Choroid plexus epithelial cell (primary cell): ENCODE measurements at places on chromosomes 13 and 19.

- DNase-seq: no peak
Measured at GRCh38 chr13:104404325-104404724, 1338.1 kb upstream of the SLC10A2 start.

DNA sequence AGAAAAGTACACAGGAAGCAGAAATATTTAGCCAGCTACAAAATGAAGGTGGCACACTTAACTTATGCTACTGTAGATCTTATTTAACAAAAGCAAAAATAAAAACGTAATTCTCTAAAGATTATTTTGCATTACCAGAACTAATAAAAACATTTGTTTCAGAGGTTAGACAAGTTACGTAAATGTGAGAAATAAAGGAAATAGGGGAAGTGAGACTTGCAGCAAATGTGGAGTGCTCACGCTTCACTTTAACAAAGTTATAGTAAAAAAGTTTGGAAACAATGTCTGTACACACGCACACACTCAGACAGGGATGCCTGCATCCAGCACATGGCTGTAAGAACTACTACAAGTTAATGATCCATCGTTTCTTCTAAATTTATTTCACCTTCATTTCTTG, 83.7 kb downstream of the NALCN start:
- DNase-seq: no peak

GRCh38 chr13:52950436-52950956, 78.1 kb upstream of the OLFM4 start:
- DNase-seq: no peak

GRCh38 chr13:32802159-32802558, 214.1 kb upstream of the KL start:
- DNase-seq: peak; percentile 15

GRCh38 chr19:17216058-17216670, 1.0 kb downstream of the USE1 start:
- DNase-seq: no peak

GRCh38 chr13:99991013-99991827, 9.6 kb downstream of the ZIC2 start:
- DNase-seq: peak; percentile 58

DNA sequence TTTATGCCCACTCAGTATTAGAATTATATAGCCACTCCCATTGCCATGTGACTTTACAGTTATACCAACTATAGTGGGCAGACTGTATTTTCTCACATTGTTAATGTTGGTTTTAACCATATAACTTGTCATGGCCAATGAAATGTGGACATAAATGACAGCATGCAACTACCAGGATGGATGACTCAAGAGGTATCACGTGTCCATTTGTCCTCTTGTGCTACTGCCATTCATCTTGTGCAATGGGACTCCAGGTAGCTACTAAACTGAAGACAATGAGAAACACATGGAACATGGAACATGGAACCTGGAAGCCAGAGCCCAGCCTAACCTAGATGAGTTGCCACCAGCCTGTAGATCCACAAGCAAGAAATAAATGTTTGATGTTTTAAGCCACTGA, 242.7 kb upstream of the IPO5 start:
- DNase-seq: no peak

DNA sequence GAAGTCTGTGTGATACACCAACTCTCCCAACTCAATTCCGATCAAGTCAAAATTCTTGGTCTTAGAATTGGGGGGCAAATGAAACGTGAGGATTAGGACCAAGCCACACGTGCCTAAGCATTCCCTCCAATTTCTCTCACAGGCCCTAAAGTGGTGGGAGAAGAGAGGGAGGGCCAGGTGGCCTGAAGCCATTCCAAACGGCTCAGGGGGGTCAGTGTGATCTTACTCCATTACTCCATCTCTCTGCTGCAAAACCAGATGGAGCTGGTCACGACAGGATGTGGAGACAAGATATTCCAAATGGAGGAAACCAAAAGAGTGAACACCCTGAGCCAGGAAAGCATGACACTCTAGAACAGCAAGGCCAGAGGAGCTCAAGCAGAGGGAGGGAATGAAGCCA, 195.4 kb downstream of the FOXO1 start:
- no peak for DNase-seq

- no peak for DNase-seq
Measured at GRCh38 chr13:51577690-51578089, 6.6 kb upstream of the WDFY2 start.

DNA sequence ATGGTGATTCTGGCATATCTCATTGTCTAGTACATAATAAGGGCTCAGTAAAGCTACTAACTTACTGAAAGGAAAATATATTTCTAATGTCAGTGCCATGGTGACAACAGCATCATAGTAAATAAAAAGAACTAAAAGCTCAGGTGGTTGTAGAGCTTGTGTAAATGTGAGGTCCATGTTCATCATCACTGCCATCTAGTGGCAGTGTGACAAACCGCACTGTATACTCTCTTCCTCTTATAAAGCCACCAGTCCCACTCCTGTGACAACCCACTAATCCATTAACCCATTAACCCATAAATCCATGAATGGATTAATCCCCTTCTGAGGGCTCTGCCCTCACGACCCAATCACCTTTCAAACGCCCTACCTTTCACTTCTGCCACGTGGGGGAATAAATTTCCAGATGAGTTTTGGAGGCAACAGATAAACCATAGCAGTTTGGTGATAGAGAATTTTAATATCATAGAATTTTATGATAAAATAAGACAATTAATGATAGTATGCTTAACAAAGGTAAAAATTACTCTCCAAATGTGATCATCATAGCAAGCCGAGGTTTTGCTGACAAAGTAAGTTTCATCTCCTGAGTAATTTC, 160.4 kb upstream of the SGCG start:
- peak; percentile 69 for DNase-seq

GRCh38 chr19:12778017-12778904, 2.9 kb upstream of the HOOK2 start:
- peak; percentile 87 for DNase-seq

GRCh38 chr13:35841060-35841521, 290.1 kb downstream of the DCLK1 start:
- no peak for DNase-seq

- DNase-seq: no peak
Measured at GRCh38 chr19:742540-743075, 8.3 kb upstream of the MISP start.

- peak; percentile 43 for DNase-seq
Measured at GRCh38 chr13:110965038-110965754, 50.3 kb upstream of the ANKRD10 start.

GRCh38 chr13:111265006-111265700, 55.3 kb upstream of the TEX29 start:
- DNase-seq: no peak

- no peak for DNase-seq
Measured at GRCh38 chr13:95296326-95296925, 4.8 kb downstream of the ABCC4 start.

GRCh38 chr19:53985863-53986262, 5.6 kb upstream of the CACNG6 start:
- no peak for DNase-seq

GRCh38 chr13:25375727-25376358, 4.1 kb downstream of the ATP8A2 start:
- peak; percentile 65 for DNase-seq

GRCh38 chr19:9597027-9597426, 12.7 kb upstream of the ZNF121 start:
- peak; percentile 77 for DNase-seq

GRCh38 chr19:589693-590395, at the start of gene HCN2:
Gene HCN2 (plus strand): TSS chr19:589881. CDS start chr19:589946, 65 bp downstream.
- DNase-seq: no peak

DNA sequence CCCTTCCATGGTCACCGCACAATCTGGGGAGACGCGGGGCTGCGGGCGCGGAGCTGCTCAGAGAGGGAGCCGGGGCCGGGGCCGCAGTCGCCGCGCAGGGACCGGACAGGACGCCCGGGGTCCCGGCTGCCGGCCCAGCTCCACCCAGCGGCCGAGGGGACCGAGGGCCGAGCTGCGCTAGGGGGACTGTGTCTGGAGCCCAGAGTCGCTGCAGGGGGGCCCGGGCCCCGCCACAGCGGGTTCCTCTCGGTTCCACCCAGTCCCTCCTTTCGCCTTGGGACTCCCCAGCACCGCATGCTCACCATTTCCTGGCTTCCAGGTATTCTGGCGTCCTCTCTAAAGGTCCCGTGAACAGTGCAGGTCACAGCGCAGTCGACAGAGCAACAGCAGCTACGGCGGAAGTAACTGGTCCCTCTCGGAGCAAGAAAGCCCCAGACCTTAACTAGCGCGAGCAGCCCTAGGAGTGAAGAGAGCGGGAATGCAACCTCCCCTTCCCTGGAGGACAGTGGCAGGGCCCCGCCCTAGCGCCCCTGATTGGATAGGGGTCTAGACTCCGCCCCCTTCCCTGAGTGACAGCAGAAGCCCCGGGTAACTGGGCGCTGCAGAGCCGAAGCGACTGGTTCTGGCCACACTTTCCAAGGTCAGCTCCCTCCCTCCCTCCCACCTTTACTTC, at the start of gene ZNF878:
TSS of gene ZNF878 (minus strand) at position 465 of the 673 bp plus-strand sequence. CDS start at position 305, 160 bp downstream.
- DNase-seq: peak; percentile 82

GRCh38 chr13:32142956-32143375, 111.4 kb downstream of the FRY start:
- DNase-seq: peak; percentile 95

- no peak for DNase-seq
Measured at GRCh38 chr13:103004661-103005345, 61.4 kb downstream of the SLC10A2 start.

DNA sequence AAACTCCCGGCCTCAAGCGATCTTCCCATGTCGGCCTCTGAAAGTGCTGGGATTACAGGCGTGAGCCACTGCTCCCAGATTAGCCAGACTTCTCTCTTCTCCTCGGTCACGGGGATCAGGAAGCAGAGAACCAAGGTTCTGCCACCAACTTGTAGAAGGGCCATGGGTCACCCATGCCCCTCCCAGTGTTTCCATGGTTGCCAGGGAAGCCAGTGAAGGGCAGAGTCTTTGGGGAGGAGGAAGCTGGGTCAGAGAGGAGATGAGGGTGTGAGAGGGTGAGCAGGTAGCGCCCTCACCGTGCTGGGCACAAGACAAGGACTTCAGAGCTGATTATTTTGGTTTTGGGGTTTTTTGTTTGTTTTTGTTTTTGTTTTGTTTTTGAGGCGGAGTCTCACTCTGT, 77.1 kb downstream of the GNG7 start:
- no peak for DNase-seq

DNA sequence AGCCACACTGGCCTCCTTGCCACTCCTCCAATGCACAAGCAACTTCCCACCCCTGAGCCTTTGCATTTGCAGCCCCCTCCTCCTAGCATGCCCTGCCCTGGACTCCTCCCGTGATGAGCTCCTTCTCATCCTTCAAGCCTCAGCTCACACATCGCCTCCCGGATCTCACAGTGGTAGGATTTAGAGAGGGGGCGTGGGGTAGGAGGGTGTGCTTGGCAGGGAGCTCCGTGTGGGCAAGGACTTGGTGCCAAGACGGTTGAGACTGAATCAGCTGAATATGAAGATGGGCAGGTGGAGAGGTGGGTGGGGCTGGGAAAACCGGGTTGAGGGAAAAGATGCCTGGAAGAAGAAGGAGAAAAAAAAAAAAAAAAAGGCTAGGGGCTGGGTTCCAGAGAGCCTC, 48.4 kb upstream of the ZNRF4 start:
- no peak for DNase-seq

DNA sequence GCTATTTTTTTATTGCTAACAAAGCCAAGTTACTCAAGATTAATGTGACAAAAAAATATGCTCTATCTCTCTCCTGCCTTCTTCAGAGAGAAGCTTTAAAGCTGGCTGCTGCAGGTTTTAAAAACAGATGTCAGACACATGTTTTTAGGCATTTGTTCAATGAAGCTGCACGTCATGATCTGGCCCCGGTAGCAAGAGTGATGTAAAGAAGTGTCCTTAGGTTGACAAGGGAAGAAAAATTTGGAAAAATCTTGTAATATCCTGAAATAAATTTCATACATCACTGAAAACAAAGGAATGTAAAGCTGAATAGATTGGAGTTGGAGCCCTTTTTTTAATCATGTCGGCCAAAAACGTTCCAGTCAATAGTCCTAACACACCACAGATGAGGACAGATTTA, 531.4 kb upstream of the NBEA start:
- no peak for DNase-seq

- peak; percentile 88 for DNase-seq
Measured at GRCh38 chr13:32911506-32911905, 104.7 kb upstream of the KL start.

- DNase-seq: peak; percentile 16
Measured at GRCh38 chr19:12880551-12881171, 588 bp downstream of the DNASE2 start.

- no peak for DNase-seq
Measured at GRCh38 chr19:49428547-49429451, 3.6 kb downstream of the GFY start.

DNA sequence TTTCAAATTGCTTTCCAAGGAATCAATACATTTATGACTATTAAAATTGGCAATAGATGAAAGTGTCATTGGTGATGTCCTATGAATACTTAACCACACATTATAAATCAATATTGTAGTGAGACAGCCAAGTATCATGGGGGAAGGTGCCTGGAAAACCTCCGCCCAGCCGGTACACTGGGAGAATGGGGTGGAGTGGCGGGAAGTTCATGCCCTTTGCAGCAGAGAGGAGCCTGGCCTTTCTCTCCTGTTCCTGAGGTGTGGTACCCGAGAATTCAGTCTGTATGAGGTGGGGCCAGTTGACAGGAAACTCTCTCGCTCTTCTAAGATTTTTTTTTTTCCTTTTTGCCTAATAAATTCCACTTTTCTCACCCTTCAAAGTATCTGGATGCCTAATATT, 25.4 kb upstream of the ABCC4 start:
- no peak for DNase-seq

DNA sequence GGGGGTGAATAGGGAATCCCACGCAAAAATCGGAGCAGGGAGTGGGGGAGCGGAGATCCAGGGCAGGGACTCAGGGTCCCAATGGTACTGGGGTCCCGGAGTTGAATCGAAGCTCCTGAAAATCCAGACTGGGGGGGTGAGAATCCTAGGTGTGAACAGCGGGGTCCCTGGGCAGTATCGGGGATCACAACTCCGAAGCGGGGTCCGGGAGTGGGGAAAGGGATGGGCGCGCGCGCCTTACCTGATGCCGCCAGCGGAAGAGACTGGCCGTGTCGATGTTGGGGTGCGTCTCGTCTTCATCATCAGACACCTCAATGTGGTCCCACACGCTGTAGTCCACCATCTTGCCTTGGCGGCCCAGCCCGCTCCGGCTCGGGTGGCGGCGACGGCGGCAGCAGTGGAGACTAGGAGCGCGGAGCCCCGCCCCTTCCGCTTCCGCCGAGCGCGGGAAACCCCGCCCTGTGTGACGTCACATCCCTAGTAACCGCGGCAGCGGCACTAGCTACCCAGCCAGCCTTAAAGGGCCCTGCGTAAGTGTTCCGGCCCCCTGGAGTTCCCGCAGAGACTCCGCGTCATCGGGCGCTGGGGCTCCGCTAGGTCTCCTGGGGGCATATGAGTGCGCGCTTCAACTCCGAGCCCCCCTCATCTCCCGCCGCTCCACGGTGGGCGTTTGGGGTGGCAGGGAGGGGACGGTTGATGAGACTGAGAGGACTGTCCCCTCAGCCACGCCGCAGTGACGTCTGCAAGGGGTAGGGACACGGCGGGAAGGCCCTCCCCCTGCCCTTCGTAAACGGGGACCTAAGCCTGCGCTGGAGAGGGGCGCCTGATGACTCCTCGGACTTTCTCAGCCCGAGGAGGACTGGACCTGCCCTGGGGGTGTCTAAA, at the start of gene CDC37:
TSS of gene CDC37 (minus strand) at position 406 of the 885 bp plus-strand sequence. CDS start at position 343, 63 bp downstream.
- DNase-seq: peak; percentile 98

- no peak for DNase-seq
Measured at GRCh38 chr19:47120470-47121067, 7.0 kb upstream of the ZC3H4 start.
